ENCODE measurements at places on chromosomes 16 and 17. TPM values are rescaled to one million over a fixed set of nuclear protein-coding genes. Genes with fewer than 3 reads are reported as not detected.

- DNase-seq: no peak
These were observed 59.2 kb upstream of the TANC2 start for GRCh38 chr17:62906881-62907280.

GRCh38 chr17:65055280-65055707, 1.2 kb downstream of the GNA13 start:
- DNase-seq: peak; percentile 44

GRCh38 chr17:34756637-34757021, 177.2 kb downstream of the TMEM132E start:
- no peak for DNase-seq

DNA sequence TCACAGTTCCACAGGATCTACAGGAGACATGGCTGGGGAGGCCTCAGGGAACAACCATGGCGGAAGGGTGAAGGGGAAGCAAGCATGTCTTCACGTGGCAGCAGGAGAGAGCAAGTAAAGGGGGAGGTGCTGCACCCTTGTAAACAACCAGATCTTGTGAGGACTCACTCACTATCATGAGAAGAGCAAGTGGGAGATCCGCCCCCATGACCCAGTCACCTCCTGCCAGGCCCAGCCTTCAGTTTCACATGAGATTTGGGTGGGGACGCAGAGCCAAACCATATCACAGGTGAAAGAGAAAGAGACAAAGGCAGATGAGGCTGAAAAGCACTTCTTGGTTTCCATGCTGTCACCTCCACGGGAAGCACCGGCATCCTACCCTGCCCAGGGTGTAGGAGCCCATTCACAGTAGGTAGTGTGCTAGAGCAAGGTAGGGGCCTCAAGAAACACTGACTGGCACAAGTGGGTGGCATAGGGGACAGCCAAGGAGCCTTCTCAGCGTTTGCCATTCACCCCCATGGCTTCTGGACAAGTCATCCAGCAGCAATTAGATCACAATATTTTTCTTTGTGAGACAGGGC, 6.6 kb downstream of the NARF start:
- no peak for DNase-seq

DNA sequence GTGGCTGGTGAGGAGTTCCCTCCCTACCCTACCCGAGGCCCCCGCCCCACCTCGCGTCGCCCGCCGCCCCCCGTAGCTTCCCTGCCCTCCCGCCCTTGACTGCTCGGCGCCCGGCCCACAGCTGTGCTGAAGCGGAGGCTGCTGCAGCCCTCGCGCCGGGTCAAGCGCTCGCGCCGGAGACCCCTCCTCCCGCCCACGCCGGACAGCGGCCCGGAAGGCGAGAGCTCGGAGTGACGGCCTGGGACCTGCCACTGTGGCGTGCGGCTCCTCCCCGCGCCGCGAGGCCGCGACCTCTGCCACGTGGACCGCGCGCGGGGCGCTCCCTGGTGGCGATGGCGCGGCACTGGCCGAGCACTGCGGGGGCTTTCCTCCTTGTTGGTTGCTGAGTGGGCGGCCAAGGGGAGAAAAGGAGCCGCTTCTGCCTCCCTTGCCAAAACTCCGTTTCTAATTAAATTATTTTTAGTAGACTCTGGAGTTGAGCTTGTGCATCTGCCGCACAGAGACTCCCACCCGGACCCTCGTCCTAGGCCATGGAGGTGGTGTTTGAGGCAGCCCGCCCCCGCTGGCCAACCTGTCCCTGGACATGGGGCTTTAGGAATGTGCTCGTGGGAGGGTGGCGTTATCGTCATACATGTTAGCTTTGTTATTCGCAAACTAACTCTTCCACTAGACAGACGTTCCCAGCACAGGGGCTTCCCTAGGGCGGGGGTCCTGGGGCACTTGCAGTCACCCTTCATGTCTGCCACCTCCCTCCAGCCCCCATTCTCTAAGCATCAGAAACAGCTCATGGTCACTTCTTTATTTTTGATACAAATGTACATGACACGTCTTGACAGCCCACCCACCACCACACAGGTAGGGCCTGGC, 4.4 kb downstream of the TP53I13 start:
- DNase-seq: peak; percentile 63

- DNase-seq: no peak
These were observed 90.5 kb downstream of the ENGASE start for GRCh38 chr17:79164913-79165695.

- no peak for DNase-seq
These were observed 119.5 kb downstream of the PMP22 start for GRCh38 chr17:15145621-15146020.

ACE gene
- total RNA-seq: not detected

PSKH1 gene
- 20.0 TPM for total RNA-seq
